ENCODE measurements at places on chromosomes 12 and 14.

- no peak for DNase-seq
Observed at GRCh38 chr12:46402941-46403718, 30.6 kb upstream of the SLC38A2 start.

- no peak for DNase-seq
Observed at GRCh38 chr14:73047808-73048207, 10.5 kb upstream of the RBM25 start.

- no peak for DNase-seq
Observed at GRCh38 chr14:63764103-63764502, 36.2 kb upstream of the SGPP1 start.

DNA sequence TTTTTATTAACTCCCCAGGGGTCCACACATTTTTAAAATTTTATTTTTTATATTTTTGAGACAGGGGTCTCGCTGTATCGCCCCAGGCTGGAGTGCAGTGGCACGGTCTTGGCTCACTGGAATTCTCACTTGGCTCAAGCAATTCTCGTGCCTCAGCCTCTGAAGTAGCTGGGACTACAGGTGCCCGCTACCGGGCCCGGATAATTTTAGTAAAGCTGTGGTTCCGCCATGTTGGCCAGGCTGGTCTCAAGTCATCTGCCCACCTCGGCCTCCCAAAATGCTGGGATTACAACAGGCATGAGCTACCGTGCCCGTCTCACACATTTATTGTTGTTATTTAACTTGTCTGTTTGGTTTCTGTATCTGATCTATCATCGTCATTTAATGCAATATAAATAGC is 307.4 kb downstream of the TMTC2 start:
- DNase-seq, result no peak

DNA sequence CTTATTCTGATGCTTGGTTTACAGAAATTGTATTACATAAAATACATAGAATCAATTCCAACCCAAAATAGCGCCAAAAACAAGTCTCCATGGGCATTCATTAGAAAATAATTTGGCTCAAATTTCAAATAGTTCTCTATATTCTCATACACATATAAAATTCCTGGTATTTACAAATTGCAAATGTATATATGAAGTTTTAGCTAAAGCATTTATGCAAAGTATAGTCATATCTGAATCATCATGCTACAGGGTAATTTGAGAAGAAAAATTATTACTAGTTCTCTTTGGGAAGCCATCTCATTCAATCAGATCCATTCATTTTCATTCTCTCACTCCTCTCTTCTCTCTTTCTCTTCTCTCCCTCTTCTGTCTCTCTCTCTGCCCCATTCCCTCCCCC is 257.8 kb downstream of the DPF3 start:
- DNase-seq, result no peak

DNA sequence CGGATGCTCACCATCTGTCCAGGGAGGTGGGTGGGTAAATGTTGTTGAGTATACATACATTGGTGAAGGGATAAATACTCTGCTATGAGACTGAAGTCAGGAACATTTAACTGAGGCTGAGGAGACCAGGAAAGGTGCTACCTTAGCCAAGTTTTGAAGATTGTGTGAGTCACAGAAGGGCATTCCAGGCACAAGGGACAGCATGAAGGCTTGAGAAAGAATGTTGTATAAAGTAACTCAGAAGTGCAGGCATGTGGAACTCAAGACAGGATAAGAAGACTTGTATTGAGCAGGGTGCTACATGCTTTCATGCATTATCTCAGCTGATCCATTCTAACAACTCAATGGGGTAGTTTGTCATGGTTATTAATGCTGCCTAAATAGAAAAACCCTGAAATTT is 112.7 kb downstream of the IPO8 start:
- no peak for DNase-seq

Data from stimulated activated CD4-positive, alpha-beta T cell treated with anti-CD3 and anti-CD28 coated beads, Interleukin-1b, Interleukin-23, amount 100 ng/mL, for 1 hour (primary cell).